ENCODE measurements at places on chromosomes 12 and 14.

DNA sequence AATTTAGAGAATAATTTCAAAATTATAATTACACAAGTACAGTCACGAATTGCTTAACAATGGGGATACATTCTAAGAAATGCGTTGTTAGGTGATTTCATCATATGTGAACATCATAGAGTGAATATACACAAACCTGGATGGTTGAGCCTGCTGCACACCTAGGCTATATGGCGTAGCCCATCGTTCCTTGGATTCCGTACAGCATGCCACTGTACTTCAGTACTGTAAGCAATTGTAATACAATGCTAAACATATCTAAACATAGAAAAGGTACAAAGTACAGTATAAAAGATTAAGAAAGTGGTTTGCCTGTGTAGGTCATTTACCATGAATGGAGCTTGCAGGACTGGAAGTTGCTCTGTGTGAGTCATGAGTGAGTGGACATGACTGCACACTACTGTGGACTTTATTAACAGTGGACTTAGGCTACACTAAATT is 286.2 kb downstream of the CACNA1C start:
- peak; percentile 24 for DNase-seq

GRCh38 chr12:131905630-131906091 is 11.2 kb downstream of the ULK1 start:
- DNase-seq = no peak

- no peak for DNase-seq
These were observed 13.7 kb upstream of the ZNF740 start for GRCh38 chr12:53166837-53167236.

GRCh38 chr12:112341046-112341825 is 41.0 kb downstream of the HECTD4 start:
- DNase-seq = no peak

DNA sequence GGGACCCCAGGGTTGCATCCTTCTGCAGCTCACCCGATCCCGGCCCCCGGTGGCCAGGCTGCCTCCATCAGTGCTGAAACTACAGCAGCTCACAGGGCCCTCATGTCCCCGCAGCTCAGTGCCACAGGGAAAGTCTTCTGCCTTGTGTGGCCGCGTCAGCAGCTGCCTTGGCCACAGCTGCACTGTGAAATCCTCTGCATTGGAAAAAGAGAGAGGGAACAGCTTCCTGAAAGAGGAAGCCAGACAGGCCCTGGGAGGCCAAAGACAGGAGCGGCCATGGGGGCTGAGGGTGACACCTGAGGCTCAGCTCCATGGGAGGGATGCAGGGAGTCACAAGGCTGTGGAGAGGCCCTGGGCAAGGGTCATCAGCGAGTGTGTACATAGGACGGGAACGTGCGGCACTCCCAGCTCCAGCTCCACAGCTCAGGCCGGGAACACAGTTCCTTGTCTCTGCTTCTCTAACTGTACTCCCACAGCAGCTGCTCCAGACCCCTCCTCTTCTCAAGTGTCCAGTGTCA is 32.7 kb downstream of the PARP2 start:
- DNase-seq = no peak

GRCh38 chr12:106359646-106360399 is 2.3 kb downstream of the POLR3B start:
- DNase-seq = no peak

DNA sequence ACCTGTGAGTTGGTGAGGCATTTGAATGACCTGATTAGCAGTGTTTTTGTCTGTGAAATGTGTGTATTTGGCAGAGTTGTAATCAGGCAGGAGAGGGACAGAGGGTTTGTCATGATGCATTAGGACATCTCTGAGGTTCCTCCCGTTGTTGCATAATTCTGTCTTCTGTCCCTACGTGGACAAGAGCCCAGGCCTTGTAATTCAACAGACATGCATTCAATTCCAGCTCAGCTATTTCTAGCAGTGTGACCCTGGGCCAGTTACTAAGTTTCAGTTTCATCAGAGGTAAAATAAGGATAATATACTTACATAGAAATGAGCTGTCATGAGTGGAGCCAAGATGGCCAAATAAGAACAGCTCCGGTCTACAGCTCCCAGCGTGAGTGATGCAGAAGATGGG is 208.6 kb downstream of the SLC38A4 start:
- no peak for DNase-seq

- DNase-seq = no peak
These were observed 506.0 kb downstream of the DIO2 start for GRCh38 chr14:79705126-79705894.

GRCh38 chr14:55085060-55085660 is 33.7 kb downstream of the MAPK1IP1L start:
- no peak for DNase-seq

DNA sequence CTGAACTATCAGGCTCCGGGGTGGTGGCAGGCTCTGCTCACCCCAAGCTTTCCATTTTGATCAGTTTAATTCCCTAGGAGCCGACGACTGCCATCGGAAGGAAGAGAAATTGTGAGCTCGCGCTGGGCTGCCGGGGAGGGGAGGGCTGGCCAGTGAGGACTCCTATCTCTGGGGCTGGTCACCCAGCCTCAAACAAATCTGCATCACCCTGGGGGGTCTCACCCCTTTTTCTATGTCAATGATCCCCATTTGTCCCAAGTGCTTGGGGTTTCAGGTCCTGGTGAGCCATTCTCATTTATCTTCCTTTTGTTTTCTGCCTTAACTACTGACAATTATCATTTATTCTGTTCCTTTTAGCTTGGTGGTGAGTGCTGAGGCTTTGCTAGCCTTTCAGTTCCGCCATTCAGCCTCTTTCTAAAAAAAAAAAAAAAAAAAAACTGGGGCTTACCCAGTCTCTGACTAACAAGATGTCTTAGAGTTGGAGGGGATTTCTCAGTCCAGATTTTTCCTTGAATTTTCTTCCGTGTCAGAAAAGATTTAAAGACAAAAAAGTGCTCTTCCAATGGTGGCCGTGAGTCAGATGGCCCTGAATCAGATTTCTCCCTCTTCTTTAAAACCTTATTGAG is 22.8 kb upstream of the USP44 start:
- DNase-seq = no peak

GRCh38 chr12:75455839-75456238 is 24.7 kb upstream of the GLIPR1 start:
- no peak for DNase-seq

GRCh38 chr14:85634205-85634604 is 104.3 kb downstream of the FLRT2 start:
- no peak for DNase-seq

DNA sequence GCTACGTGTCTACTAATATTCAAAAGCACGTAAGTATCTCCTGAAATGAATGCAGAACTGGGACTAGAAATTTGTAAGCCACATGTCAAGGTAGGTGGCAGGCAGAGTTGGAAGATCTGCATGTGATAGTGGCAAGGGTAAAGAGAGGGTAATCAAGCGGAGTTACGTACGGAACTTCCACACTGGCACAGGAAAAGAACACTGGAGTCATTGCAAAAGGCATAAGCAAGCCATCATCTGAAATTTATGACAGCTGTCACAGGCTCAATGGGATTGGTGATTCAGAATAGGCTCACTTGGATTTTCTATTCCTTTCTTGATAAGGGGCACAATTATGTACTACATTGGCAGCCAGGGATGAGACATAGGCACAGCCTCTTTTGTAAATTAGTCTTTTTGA is 245.3 kb downstream of the PDZRN4 start:
- no peak for DNase-seq

DNA sequence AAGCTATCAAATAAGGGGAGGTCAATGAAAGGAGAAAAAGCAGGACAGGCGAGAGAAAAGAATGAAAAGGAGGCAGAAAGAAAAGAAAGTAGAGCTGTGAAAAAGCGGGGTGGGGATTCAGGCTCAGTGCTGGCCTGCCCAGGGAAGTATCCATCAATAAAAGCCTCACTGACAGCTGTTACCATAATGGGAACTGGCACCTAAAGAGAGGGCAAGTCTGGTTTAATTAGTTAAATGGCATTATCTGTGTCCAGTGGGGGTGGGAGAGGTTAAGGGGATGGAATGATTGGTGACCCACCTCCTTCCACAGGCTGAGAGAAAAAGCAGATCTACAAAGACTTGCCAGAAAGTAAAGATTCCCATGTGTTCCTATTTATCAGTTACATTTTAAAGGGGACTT is 7.4 kb downstream of the SALL2 start:
- no peak for DNase-seq

GRCh38 chr14:21672116-21672515 is 1.5 kb downstream of the OR4E1 start:
- no peak for DNase-seq

- DNase-seq = no peak
These were observed 183.5 kb upstream of the ABCD2 start for GRCh38 chr12:39803151-39803550.

Measured in CD4-positive, alpha-beta T cell treated with Interleukin-4 for 1 hour (primary cell).